Stimulated activated CD4-positive, alpha-beta T cell treated with anti-CD3 and anti-CD28 coated beads, Interleukin-1b, Interleukin-23, amount 100 ng/mL, for 1 hour (primary cell): ENCODE measurements at places on chromosomes 4 and X.

- DNase-seq, result no peak
Measured at GRCh38 chr4:147286846-147287587, 193.9 kb upstream of the EDNRA start.

DNA sequence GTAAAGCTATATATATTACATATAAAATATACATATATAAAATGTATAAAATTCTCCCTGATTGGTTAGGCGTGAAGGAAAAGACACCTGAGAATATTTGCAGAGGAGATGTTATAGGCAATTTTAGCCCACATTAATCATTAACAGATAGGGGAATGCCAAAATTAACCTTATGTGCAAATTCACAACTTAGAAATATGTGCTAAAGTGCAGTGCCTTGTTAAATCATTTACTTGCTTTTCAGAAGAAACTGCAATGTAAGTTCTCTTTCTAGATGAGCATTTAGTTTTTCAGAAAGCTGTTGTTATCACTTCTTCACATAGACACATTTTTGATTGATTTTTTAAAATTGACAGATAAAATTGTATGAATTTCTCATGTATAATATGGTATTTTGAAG is 5.6 kb downstream of the TASL start:
- DNase-seq, result no peak

GRCh38 chr4:8282742-8283141 is 13.2 kb downstream of the HTRA3 start:
- no peak for DNase-seq

GRCh38 chrX:113743069-113743468 is 840.8 kb upstream of the HTR2C start:
- DNase-seq, result no peak

DNA sequence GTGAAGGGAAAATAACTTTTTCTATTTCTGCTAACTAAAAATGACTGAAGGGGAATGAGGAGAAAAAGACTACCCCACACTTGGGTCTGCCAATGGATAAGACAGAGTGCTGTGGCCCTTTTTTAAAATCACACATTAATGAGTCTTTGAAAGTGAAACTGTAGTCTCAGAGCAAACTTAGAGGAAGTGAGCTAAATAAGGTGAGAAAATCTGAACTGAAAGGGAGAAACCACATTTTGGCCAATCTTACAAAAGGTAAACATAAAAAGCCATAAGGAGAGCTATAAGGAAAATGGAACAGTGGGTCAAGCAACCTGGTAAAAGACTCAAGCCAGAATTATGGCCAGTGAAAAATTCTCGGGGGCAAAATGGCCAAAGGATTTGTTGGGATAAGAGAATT is 755.1 kb upstream of the IGFBP7 start:
- no peak for DNase-seq

DNA sequence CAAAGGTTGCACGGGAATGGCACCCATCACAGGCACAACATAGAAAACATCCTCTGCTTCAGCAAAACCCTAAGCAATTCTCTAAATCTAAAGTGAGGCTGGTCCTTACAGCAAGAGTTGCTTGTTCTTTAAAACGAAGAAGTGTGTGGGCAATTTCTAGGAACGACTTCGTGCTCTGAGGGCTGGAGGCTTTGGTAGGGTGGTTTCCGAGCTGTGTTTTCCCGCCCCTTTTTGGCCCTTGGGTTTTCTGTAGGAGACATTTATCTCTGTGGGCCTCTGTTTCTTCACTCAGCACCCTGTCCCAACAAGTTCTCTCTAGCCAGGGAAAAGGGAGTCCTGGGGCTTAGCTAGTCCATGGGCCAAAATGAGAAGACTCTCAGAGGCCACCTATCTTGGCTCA is 84.2 kb downstream of the SLC2A9 start:
- no peak for DNase-seq

GRCh38 chr4:10456595-10457254 is 501 bp downstream of the ZNF518B start:
- DNase-seq, result no peak

DNA sequence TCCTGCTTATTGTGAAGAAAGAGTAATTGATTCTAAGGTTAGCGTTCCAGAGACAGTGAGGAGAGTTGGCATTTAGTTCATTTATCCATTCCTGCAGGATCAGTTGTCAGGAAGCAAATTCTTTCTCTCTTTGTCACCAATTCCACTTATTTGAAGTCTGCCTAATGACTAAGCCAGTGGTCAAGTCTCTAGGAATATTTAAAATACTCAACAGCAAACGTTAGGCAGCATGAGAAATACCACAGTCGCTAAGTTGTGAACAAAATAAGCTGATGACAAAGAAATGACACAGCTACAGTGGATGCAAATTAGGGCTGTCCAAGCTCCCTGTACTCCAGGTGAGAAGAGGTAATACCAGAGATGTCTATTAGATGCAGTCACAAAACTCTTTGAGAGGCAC is 6.6 kb upstream of the MAGEB17 start:
- DNase-seq, result no peak

- DNase-seq, result no peak
Measured at GRCh38 chr4:56276547-56276946, 110.7 kb downstream of the AASDH start.

- DNase-seq, result no peak
Measured at GRCh38 chr4:181971973-181972372, 271.2 kb upstream of the TENM3 start.

DNA sequence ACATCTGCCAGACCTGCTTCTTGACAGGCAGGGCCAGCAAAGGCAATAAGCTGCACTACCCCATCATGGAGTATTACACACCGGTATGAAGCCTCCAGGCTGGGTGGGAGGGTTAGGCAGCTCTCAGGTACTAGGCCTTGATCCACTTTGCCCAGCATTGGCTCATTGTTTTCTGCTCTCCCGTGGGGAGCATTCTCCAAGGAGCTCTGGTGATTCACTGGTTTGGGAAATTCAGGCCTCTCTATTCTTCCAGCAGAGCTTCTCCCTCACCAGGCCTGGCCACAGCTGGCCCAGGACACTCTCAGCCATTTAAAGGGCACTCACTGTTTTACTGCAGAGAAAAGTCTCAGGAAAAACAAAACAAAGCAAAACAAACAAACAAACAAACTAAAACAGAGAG is 33.0 kb downstream of the DRP2 start:
- no peak for DNase-seq

- DNase-seq, result no peak
Measured at GRCh38 chrX:125998432-125998831, 167.7 kb downstream of the DCAF12L2 start.

- DNase-seq, result no peak
Measured at GRCh38 chrX:150575419-150575814, 7.0 kb downstream of the MTM1 start.

DNA sequence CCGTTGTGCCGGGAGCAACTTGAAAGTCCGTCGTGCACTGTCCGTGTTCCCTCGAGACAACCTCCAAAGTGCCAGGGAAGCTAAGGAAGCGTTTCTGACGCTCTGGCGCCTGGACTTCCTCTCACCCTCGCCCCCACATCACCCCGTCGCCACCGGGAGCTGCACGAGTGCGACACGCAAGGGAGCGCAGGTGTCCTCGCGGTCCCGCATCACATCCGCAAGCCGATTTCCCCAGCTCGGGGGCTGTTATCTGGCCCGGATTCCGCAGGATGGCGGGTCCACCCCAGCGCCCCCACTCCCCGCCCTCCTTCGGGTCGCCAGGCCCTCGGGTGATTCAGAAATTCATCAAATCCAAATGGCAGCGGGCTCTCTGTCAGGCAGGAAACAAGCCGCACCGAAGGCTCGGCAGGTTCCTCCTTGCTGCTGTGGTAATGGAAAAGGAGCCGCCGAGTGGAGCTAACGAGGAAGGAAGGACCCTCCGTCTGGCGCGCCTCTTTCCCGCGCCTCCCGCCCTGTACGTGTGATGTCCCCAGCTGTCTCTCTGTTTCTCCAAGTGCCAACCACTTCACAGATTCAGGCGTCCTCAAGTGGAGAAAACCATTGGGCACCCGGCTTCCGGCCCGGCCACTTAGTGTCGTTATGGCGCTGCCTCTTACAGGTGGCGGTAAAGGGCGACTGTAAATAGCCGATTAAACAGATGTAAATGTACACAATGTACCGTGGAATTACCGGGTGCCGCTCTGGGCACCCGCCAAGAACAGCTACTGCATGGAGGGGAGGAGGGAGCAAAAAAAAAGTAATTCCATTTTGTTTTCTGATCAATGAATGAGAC is 921 bp upstream of the SETD7 start:
- DNase-seq, result peak; percentile 17

DNA sequence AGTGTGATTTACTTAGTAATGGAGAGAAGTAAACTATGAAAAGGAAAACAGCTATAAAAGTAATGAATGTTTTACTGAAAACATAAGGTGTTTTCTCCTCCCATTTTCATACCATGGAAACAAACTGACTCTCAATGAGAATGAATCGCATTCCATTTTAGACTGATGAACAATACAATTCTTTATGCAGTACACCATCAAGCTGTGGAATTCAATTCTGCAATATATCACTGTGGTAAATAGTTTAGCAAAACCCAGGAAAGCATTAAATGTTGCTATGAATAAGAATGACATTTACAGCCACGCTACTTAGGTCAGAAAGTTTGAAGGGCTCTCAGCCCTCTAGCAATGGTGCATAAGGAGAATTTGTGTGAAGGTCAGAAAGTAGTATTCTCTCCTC is 7.4 kb downstream of the DCAF8L2 start:
- no peak for DNase-seq

DNA sequence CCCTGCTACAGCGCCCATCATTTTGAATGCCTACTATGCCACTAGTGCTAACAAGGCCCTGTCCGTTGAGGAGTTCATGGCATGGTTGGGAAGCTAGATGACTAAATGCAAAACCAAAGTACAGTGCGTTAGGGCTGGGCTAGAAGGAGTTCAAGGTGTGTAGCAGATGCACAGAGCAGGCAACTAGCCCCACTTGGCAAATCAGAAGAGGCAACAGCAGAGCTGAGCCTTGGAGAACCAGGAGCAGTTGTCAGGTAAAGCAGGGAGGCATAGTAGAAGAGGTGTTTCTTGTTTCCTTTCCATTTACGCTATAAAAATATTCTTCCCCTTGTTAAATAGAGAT is 146.6 kb upstream of the CPEB2 start:
- DNase-seq, result no peak

DNA sequence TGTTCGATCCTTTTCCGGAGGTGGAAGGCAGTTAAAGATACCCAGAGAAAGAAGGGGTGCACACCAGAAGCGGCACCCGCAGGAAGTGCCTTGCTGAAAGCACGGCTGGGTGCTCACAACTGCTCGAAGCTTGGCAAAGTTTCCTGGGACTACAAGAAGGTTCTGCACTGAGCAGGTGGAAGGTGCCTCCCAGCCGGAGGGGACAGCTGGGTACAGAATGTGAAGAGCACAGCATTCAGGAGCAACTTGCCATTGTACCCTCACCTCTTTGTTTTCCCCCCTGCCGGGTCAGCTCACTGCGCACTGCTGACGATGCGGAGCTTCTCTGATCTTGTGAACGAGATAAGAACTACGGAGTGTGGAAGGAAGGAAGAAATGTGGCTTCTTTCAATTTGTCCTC is 289.2 kb downstream of the FBXW7 start:
- DNase-seq, result no peak

- DNase-seq, result no peak
Measured at GRCh38 chrX:137342969-137343368, 223.0 kb upstream of the ZIC3 start.

DNA sequence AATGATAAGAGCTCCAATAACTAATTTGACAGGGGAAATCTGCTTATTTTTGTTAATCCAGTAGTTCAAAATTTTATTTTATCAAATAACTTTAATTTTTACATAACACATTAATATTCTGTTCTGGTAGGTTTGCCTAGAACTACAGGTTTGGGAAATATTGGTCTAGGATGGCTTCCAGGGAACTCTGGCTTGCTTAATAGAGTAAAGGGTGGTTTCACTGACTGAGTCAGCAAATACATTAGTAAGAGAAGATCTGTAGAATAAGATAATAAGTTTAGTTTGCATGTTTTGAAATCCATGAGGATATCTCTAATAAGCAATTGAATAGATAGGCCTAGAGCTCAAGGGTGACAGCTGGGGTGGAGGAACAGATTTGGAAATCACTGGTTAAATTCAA is 500.7 kb downstream of the ZNF674 start:
- no peak for DNase-seq
